Cortex of kidney (tissue), 1 donor: ENCODE measurements at places on chromosomes 2 and 18.
A peak's percentile ranks its signal among the peaks of the same experiment; 100 is the strongest.

- DNase-seq, result no peak
Observed at GRCh38 chr2:127552846-127553245, 17.4 kb downstream of the MYO7B start.

GRCh38 chr2:132415256-132415914, 1.2 kb upstream of the GPR39 start:
- no peak for DNase-seq

DNA sequence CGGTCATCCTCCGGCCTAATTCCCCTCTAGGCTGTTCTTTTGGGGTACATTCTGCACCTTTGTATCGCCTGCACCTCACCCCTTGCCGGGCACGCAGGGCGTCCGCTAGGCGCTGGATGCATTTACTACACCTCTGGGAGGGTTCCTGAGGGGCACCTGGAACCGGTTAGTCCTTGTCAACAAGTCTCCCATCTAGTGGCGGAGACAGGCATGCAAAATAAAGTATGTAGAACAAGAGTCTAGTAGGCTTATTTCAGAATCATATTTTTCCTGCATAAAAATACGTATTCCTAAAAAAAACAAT, 705 bp upstream of the TEX261 start:
- no peak for DNase-seq

DNA sequence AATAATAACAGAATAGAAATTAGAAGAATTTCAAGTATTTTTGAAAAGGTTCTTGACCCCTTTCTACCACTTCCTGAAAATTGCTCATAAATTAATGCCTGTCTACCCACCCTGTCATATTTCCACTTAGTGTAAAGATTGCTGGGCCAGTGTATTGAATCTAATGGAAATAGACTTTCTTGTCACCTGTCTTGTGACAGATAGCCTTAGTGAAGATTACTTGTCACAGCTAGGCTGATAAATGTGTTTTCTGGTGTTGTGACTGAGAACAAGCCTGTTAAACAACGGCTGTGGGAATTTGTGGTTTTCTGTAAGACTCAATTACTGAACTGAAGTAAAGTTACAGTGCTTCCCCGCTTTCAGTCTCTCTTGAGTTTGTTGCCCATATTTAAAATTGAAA, 37.0 kb downstream of the PIK3C3 start:
- DNase-seq, result no peak

GRCh38 chr2:55883357-55883756, 40.2 kb downstream of the EFEMP1 start:
- DNase-seq, result no peak

- DNase-seq, result no peak
Observed at GRCh38 chr2:46267616-46268015, 29.6 kb upstream of the EPAS1 start.

- DNase-seq, result no peak
Observed at GRCh38 chr18:48121752-48122151, 191.3 kb upstream of the SMAD2 start.

GRCh38 chr2:28271231-28271918, 121.3 kb upstream of the FOSL2 start:
- no peak for DNase-seq

DNA sequence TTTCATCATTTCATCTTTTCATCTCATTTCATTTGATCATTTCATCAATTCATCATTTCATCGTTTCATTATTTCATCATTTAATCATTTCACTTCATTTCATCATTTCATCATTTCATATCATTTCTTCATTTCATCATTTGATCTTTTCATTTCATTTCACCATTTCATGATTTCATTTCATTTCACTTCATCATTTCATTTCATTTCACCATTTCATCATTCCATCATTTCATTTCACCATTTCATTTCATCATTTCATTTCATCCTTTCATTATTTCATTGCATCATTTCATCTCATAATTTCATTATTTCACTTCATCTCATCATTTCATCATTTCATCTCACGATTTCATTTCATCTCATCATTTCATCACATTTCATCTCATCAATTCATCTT, 127.8 kb downstream of the ANKRD30BL start:
- no peak for DNase-seq

DNA sequence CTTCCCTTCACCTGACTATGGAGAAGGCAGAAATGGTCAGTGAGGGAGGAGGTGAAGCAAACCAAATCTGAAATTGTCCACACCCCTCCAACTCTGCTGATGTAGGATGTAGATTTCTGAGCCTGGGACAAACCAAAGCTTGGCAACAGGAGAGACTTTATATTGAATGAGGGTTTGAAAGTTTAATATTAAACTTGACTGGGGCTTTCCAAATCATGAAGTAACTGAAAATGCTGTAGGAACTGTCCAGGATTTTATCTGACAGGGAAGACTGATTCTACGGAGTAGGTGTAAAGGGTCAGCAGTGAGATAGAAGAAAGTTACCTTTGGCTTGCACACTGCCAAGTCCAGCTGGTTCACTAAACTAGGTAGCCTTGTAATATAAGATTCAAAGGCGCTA, 194.5 kb downstream of the TDRD15 start:
- DNase-seq, result no peak

- DNase-seq, result no peak
Observed at GRCh38 chr2:240425697-240426096, 9.8 kb upstream of the GPC1 start.

GRCh38 chr18:45835057-45835636, 9.7 kb downstream of the SIGLEC15 start:
- DNase-seq, result no peak

GRCh38 chr2:192043216-192043870, 151.4 kb downstream of the TMEFF2 start:
- no peak for DNase-seq

- no peak for DNase-seq
Observed at GRCh38 chr2:222753251-222753824, 81.9 kb downstream of the MOGAT1 start.

DNA sequence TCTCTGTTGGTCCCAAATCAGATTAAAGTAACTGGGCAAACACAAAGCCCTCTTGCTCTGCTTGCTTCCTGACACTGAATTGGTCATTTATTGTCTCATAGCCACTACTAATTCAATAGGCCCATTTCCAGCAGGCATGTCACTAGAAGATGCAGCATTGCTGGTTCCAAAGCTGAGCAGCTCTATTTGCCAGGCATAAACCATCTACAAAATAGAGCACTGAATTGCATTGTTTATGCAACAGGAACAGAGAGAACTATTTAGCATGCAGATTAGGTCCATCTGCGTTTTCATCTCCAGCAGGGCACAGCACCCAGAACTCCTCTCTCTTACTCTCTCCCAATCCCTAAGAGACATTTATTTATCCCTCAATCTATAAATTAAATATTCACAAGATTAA, 227.6 kb downstream of the SUCLG1 start:
- no peak for DNase-seq

- no peak for DNase-seq
Observed at GRCh38 chr18:10878703-10879102, 270.7 kb downstream of the PIEZO2 start.

DNA sequence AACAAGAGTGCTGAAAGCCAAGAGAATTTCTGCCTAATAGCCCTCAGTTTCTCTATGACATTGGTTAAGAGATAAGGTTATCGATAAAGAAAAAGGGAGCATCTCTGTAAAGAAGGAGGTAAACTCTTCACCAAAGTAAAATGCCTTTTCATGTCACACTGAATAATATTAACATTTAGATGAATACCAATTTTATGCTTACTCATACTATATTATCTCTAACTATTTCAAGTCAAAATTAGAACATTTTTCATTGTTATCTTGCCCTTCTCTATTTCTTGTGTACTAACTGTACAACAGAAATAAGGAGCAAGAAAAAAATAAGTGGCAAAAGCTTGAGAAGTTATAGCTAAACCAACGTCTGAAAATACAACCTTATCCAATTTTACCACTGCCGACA, 127.5 kb downstream of the EXOC6B start:
- DNase-seq, result no peak

DNA sequence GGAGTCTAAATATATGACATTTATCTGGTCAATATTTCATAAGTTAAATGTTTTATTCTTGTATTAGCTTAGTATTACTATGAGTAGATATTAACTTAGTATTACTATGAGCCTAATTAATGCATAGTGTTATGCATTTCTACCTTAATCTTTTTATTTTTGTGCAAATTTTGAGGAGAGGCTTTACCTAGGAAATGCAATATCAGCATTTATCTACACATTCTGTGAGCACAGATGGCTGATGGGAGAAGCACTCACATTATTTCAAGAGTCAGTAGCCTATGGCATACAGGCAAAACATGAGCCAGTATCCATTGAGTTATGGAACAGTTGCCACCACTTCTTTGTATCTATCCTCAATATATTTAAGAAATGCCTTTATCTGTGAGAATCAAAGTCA, 404.6 kb upstream of the KCNJ3 start:
- DNase-seq, result no peak

DNA sequence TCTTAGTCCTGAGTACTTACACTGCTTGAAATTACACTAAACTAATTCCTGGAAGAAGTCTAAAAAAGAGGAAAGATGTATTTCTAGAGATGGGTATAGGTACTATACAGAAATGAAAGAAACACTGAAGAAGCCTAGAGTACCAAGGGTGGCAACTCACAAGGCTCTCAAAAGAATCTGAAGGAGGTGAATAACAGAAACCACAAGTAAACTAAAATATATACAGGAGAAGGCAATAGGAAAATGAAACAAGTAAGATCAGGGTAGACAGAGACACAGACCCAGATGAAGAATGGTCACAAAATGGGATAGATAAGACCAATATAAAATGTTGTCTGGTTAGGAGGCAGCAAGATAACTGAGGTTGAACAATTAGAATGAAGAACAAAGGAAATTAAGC, 59.9 kb downstream of the USP37 start:
- no peak for DNase-seq

DNA sequence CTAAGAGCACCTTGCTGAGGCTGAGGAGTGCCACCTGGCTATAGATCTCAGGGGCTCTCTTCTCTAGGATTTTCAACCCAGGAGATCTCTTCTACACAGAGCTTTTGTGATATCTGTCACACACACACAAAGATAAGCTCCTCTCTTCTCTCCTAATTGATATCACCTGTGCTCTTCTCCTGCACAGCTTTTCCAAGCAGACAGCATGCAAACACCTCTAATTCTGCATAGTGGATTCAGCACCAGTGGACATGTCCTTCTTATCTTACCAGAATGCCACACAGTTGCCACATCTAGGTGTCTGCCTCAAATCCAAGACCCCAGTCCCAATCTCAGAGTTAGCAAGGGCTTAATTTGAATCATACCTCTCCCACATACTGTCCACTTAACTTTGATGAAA, 43.9 kb downstream of the LRATD1 start:
- DNase-seq, result no peak

- DNase-seq, result no peak
Observed at GRCh38 chr2:156125018-156125417, 207.5 kb downstream of the NR4A2 start.

- DNase-seq, result no peak
Observed at GRCh38 chr2:159564081-159564480, 52.3 kb downstream of the BAZ2B start.

GRCh38 chr2:165563468-165564225, 94.1 kb downstream of the CSRNP3 start:
- DNase-seq, result no peak

GRCh38 chr2:169363560-169364150, 1.3 kb upstream of the LRP2 start:
- peak; percentile 16 for DNase-seq

DNA sequence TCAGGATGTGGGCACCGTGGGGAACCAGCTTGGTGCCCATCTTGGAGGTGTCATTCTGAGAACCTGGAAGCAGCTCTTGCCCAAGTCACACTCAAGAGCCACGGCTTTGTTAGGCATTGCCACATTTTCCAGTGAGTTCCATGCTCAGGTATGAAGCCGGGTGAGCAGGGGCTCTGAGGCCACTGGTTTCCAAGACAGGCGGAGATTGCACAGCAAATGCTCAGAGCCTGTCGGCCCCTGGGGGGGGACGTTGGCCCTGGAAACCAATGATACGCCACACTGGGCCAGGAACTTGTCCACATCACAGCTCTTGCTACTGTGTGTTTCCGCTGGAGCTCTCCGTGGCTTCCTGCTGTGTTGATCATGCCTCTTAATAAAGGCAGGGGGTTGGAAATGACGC, 52.5 kb upstream of the SALL3 start:
- no peak for DNase-seq

- no peak for DNase-seq
Observed at GRCh38 chr2:64017811-64018700, 1.2 kb downstream of the VPS54 start.

- no peak for DNase-seq
Observed at GRCh38 chr2:144459937-144460336, 60.0 kb downstream of the ZEB2 start.

DNA sequence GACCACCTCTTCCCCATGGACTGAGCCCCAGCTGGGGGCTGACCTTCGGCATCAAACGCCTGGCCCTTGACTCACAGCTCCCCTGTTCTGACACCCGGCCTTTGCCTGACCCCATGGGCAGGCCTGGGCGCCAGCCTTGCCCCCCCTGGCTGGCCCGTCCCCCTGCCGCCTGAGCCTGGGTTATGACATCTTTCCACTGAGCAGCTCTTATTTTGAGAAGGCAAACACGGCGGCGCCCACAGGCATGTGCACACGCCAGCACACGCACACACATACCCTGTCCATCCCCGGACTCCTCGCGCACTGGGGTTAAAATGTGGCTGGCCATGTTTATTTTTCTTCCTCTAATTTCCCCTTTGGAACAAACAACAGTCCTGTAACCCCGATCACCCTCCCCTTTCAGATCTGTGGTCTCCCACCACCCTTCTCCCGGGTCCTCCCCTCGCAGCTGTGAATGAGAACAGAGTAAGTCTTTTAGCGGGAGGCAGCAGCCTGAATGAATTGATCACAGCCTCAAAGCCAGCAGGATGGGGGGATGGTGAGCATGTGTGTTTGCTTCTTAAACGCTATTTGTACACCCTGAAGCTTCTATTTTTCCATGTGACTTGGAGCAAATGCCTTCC, 11.8 kb upstream of the ATOH8 start:
- no peak for DNase-seq

- DNase-seq, result no peak
Observed at GRCh38 chr18:50871846-50872245, 7.1 kb upstream of the ME2 start.

GRCh38 chr2:232342635-232343565, 35.7 kb upstream of the ALPP start:
- DNase-seq, result no peak

DNA sequence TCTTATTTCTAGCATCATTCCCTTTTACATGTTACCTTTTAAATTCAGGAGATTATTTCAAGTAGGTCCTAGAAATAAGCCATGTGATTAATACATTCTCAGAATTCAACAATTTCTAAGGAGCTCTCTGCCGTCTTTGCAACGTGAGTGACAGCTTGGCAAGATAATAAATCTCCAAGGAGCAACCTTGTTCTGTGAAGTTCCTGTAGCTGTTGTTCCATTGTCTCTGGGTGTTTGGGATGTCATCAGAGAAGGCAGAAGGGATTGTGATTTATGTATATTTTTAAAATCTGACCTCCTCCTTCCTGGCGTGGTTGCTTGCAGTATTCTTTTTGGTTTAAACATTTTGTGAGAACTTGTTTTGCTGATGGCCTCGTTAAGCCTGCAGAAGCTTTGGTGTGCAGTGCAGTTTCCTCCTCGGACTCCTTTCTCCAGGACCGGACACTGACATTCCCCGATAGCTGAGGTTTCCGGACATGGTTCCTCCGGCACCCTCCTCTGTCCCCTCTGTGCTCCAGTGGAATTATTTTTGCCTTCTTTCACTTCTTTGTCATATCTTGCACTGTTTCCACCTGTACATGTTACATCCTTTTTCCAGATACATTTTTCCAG, 33.7 kb downstream of the RAMP1 start:
- DNase-seq, result no peak
